ENCODE measurements at places on chromosomes 3 and 15.
A peak's percentile ranks its signal among the peaks of the same experiment; 100 is the strongest.

DNA sequence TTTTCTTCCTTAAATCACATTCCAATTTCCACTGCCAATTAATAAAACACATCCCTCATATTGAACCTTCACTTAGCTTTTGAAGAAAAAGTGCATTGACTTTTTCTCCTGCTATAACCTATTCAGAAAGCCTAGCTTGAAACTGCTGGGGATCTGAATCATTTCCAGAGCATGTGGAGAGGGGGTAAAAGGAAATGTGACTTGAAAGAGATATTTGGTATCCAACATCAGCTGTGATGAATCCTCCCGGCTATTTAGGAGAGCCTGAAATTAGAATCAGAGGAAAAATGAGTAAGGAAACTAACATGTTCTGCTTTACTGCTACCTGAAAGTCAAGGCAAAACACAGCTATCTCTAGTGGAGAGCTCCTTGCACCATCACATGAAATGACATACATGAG, 2.6 kb upstream of the GNB5 start:
- no peak for DNase-seq

DNA sequence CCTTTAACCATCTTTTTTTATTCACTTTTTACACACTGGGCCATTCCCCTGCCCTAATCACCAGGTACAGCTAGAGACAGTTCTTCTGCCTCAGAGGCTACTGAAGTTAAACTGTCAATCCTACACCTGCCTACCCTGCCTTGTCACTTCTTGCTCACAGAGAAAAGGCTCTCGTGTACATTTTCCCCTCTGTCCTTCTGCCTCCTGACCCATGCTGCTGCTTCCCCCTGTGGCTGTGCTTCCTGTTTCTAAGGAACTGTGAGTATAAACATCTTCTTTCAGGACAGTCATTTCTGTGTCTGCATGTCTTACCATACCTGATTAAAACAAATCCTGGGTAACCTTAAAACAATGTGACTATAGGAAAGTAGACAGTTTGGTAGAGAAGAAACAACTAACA, 236.4 kb upstream of the MRPL3 start:
- no peak for DNase-seq

GRCh38 chr3:68878322-68878721, 54.0 kb downstream of the TAFA4 start:
- peak; percentile 3 for DNase-seq

GRCh38 chr15:69462493-69463181, 10.0 kb downstream of the RPLP1 start:
- peak; percentile 95 for DNase-seq

DNA sequence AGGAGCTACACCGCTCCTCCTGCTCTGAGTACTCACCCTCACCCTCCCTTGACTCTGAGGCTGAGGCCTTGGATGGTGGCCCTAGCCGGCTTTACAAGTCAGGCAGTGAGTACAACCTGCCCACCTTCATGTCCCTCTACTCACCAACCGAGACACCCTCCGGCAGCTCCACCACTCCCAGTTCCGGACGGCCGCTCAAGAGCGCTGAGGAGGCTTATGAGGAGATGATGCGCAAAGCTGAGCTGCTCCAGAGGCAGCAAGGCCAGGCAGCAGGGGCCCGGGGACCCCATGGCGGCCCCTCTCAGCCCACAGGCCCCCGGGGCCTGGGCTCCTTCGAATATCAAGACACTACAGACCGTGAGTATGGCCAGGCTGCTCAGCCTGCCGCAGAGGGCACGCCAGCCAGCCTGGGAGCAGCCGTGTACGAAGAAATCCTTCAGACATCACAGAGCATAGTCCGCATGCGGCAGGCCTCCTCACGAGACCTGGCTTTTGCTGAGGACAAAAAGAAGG, 21.2 kb upstream of the APEH start:
- DNase-seq, result no peak

GRCh38 chr3:194623449-194624290, 9.5 kb downstream of the TMEM44 start:
- peak; percentile 63 for DNase-seq

- DNase-seq, result no peak
These were observed 812 bp downstream of the TEX55 start for GRCh38 chr3:119146578-119147375.

DNA sequence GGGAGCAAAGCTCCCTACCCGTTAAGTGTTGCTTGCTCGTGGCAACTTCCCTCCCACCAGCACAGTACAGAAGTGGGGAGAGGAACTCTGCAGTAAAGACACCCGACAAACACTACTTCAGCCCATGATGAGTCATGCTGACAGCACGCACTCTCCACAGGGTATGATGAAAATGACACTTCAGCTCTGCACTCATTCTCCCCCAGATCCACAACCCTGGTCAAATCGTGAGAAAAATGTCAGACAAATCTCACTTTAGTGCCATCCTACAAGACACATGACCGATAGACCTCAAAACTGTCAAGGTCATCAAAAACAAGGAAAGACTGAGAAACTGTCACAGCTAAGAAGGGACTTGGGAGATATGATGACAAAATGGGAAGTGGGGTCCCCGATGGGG, 278.9 kb downstream of the OCA2 start:
- DNase-seq, result no peak

DNA sequence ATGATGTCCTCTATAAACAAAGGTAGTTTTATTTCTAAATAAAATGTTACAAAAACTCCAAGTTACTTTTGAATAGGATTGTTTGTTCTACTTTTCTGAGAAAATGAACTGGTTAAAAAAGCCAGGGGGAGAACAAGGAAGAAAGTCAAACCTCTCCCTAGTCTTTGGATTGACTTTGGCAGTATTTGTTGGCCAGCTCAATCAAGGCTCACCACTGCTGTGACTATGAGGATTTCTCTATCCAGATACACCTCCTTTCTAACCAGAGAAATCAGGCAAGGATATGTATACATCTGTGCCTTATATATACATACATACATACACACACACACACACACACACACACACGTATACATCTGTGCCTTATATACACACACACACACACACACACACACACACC, 107.8 kb downstream of the FEZF2 start:
- no peak for DNase-seq

DNA sequence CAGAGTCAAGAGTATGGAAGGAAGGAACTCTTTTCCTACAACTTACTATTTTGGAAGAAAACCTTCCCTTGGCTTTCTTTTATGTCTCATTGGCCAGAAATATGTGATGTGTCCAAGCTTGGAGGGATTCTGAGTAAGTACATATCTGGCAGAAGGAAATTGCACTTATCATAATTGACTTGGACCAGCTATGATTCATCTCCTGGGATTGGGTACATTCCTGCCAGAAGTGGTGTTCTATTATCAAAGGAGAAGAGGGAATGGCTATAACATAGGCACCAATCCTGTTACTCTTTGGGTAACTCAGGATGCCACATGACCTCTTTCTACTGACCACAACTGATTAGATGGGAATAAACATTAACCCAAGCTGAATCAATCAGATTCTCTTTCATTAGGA, 13.5 kb upstream of the DAZL start:
- no peak for DNase-seq

GRCh38 chr15:52558196-52558595, 10.6 kb downstream of the ARPP19 start:
- no peak for DNase-seq

DNA sequence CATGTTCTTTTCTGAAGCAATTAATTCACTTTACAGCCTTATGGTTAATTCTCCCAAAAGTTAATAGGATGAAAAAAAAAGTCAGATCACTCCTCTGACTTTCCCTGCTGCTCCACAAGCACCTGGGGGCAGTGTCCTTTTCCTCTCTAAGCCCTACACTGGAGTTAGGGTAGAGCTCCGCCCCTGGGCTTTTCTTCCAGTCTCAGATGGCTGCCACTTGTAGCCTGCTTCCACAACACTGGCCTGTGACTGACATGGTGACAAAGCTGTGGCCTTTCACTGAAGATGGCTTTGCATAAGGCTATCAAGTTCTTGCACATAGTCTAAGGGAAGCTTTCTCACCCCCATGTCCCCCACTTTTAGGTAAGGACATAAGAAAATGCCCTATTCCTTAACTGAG, 1.3 kb upstream of the MON1A start:
- DNase-seq, result no peak

DNA sequence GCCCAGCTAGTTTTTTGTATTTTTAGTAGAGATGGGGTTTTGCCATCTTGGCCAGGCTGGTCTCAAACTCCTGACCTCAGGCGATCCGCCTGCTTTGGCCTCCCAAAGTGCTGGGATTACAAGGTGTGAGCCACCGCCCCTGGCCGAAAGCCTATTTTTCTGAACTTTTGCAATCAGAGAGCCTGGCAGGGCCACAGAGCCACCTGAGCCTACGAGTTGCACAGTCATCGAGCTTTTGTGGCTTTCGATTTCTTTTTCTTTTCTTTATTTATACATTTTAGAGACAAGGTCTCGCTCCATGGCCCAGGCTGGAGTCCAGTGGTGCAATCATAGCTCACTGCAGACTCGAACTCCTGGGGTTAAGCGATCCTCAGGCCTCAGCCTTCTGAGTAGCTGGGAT, 140.4 kb downstream of the NSMCE3 start:
- no peak for DNase-seq

DNA sequence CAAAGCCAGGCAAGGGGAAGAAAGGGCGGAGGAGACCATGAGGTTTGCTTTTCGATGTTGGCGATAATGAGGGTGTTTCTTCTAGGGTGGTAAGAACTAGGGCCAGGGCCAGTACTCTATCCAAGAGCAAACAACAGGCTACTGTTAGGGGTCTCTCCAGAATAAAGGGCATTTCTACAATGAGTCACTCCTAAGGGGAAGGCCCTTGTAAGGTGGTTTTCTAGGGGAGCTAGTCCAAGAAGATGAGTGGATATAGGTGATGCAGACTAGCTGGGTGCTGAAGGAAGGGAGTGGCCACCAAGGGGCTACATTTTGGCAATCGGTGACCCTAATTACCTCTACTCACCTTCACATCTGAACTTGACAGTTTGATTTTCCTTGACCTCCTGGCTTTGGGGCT, 148.5 kb upstream of the HACD2 start:
- no peak for DNase-seq

DNA sequence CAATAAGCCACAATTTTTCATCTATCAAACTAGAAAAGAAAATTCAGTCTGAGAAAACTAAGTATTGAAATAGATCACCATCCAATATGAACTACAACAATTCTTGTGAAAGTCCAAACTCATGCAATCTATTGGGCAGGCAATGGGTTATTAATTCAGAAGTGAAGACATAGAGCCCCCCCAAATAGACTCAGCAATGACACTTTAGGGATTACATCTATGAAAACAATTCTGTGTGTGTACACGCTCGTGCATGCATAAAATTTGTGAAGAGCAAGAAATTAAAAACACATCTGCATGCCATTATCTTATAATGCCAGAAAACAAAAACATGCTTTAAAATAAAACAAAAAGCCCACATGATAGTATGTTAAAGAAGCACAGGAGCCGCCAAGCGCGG, 151.3 kb downstream of the NR1I2 start:
- no peak for DNase-seq

DNA sequence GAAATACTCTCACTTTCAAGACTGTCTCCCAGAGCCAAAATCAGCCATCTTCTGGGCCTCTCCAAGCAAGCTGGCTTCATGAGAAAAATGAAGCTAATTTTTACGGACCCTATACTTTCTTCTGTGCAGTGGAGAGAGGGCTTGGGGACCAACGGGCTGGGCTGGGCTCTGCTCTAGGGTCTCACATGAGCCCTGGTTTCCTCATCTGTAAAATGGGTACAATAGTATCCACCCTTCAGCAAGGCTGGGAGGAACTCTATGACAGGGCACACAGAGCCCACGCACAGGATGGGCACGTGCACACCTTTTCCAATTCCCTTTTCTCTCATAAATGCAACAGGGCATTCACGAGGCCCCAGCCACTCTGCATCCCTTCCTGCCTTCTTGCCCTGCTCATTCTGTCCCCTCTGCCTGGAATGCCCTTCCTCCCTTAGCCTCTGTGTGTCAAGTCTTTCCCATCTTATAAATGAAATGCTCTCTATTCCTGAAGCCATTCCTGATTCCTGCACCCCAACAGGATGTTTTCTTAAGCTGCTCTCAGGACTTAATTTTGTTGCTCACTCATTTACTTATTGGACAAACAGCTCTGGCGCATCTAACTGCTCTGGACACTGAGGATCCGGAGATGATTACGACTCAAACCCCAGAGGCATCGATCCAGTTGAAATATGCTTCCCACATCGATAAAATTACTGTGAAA, 32.9 kb upstream of the SEC13 start:
- no peak for DNase-seq

- DNase-seq, result no peak
These were observed 27.8 kb upstream of the TSEN2 start for GRCh38 chr3:12456441-12456840.

DNA sequence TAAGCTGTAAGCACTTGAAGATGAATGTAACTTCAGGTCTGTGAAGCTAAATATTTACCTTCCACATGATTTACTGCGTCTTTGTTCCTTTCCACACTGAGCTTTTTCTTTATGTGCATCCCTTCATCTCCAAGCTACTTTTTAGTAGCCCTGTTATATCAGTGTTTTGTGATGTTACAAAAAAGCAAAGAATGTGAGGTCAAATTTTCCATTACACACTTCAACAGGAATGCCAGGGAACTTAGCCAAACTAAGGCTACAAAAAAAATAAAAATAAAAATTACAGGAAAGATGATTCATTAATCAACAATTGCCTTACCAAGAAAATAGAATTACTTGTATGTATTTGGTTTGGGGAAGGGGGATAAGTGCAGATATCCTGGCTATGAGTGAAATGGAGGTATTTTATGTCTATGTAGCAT, 73.0 kb downstream of the FILIP1L start:
- no peak for DNase-seq

GRCh38 chr3:170905862-170906261, 2.6 kb downstream of the EIF5A2 start:
- DNase-seq, result no peak

DNA sequence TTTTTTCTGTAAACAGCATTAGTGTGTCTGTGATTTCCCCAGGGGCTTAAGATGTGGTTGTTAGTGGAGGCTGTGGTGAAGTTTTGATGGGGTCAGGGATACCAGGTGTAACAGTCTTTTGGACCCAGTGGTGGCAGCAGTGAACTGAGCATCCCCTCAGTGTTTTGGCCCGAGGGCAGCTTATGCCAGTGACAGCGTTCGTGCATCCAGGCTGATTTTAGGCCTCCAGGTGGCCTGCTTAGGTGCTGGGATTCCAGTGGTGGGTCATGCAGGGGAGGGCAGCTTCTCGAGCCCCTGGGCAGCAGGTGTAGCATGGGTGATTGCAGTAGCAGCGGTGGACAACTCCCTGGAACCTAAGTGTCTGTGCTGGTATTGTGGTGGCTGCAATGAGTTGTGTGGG, 29.2 kb downstream of the STT3B start:
- no peak for DNase-seq

- DNase-seq, result no peak
These were observed 107.6 kb upstream of the BFSP2 start for GRCh38 chr3:133292296-133292695.

DNA sequence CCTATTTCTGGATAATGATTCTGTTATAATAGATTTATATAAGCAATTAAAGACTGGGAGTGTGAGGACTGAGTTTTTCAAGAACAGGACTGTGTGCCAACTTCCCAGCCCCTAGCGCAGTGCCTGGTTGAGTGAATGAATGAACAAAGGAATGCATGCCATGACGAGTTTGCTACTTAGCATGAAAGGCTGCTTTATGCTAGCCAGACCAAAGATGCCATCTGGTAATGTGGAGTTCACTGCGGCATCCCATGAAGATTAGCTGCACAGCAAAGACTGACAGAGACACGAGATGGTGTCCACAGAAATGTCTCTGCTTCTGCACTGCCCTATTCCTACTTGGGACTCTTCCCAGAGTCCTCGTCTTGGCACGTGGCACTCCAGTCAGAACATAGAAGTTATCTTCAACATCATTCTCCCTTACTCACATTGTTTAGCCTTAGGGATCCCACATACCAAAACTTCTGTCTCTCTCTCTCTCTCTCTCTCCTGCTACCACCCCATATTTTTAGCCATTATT, 283.9 kb upstream of the CTNNB1 start:
- peak; percentile 27 for DNase-seq

GRCh38 chr3:126208182-126208581, 27.8 kb upstream of the ALDH1L1 start:
- no peak for DNase-seq
